AG09309 (cell line): ENCODE measurements at places on chromosomes 6 and 20.

- DNase-seq: no peak
These were observed 1.5 kb upstream of the CITED2 start for GRCh38 chr6:139376017-139376330.

- DNase-seq: peak; percentile 67
These were observed 244.3 kb downstream of the ARID1B start for GRCh38 chr6:157021344-157021992.

DNA sequence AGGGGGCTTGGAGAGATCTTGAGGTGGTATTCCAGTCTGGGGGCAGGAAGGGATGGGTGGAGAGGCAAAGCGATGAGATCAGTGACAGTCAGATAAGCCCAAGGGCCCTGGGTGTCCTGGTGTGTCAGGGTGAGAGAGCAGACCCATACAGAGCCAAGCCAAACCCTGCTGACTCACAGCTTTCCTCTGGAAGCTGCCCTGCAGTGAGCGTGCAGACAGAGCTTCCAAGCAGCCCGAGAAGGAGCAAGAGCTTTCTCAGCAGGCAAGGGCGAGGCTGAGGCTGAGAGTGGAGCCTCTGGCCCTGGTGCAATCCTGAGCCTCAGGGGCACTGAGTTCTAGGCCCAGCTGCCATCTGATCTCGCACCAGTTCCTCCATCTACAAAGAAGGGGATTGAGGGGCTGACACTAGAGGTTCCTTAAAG is 91.1 kb upstream of the HIVEP1 start:
- peak; percentile 82 for DNase-seq

- no peak for DNase-seq
These were observed 351.6 kb upstream of the CNR1 start for GRCh38 chr6:88517737-88518136.

- peak; percentile 18 for DNase-seq
These were observed 26.7 kb downstream of the GPX6 start for GRCh38 chr6:28488916-28489365.

DNA sequence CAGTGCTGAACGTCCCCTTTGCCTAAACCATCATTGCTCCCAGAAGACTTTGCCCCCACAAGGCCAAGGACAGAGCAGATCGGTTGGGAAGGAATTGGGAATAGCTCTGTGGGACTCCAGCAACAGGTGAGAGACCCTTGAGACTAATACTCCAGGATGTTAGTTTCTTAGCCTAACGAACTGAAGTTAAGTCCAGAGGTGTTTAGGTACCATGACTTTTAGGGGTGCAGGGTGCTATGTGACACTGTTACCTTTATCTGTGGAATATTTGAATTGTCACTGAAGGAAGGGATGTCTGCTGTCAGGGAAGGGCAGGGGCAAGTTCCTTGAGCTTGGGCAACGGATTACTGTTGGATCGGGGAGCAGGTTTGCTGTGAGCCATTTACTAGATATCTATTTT is 1.9 kb downstream of the BLCAP start:
- DNase-seq: no peak

- no peak for DNase-seq
These were observed 12.5 kb upstream of the TREM1 start for GRCh38 chr6:41298785-41299502.

DNA sequence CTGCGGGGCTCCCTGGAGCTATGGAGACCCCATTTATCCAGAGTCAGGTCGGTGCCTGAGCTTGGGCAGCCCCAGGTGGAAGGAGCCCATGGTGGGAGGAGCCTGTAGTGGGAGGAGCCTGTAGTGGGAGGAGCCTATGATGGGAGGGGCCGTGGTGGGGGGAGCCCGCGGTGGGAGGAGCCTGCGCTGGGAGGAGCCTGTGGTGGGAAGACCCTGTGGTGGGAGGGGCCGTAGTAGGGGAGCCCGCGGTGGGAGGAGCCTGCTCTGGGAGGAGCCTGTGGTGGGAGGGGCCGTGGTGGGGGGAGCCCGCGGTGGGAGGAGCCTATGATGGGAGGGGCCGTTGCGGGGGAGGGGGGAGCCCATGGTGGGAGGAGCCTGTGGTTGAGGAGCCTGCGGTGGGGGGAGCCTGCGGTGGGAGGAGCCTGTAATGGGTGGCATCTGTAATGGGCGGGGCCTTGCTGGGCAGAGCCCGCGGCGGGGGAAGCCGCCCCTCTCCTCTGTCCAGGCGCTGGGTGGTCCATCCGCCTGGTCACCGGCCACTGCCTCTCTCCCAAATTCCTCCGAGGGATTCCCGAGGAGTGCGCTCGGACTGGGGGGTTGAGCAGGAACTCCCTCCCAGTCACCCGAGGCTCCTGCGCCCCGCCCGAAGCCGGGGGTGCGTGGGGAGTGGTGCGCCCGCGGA is 567 bp upstream of the FNDC11 start:
- no peak for DNase-seq

DNA sequence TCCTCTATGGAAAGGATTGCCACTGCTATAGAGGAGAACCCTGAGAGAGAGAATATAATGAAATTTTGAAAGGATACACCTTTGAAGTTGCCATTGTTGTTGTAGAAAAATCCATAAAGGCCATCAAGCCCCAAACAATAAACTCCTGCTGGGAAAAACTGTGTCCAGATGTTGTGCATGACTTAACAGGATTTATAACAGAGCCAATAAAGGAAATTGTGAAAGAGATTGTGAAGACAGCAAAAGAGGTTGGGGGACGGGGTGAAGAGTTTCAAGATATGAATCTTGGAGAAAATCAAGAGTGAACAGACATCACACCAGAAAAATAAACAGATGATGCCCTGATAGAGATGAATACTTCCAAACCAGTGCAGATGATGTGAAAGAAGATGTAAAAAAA is 396.4 kb downstream of the BCKDHB start:
- DNase-seq: no peak

DNA sequence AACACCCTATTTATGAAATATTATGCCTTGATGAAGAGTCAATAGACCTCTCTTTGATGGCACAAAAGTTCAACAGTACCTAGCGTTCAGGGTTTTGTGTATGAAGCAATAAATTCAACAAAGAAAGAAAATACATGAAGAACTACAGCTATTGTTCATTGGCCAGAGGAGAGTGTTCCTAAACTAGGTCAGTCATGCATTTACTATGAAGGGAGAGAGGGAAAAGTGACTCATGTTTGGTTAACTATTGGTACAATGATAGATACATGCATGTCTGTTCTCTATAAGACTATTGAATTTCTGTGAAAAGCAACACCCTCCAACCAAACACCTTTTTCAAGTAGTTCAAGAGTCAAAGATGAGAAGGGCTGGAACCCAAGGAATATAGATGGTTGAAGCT is 50.7 kb downstream of the CLIC5 start:
- DNase-seq: no peak

GRCh38 chr6:130505808-130506598 is 140.2 kb downstream of the TMEM200A start:
- DNase-seq: no peak

GRCh38 chr20:53138454-53139262 is 166.5 kb downstream of the TSHZ2 start:
- no peak for DNase-seq

GRCh38 chr6:2960935-2961334 is 10.4 kb downstream of the SERPINB6 start:
- DNase-seq: no peak

GRCh38 chr20:41300383-41300782 is 17.1 kb downstream of the ZHX3 start:
- DNase-seq: no peak

GRCh38 chr20:18624948-18625347 is 37.1 kb downstream of the DTD1 start:
- no peak for DNase-seq

DNA sequence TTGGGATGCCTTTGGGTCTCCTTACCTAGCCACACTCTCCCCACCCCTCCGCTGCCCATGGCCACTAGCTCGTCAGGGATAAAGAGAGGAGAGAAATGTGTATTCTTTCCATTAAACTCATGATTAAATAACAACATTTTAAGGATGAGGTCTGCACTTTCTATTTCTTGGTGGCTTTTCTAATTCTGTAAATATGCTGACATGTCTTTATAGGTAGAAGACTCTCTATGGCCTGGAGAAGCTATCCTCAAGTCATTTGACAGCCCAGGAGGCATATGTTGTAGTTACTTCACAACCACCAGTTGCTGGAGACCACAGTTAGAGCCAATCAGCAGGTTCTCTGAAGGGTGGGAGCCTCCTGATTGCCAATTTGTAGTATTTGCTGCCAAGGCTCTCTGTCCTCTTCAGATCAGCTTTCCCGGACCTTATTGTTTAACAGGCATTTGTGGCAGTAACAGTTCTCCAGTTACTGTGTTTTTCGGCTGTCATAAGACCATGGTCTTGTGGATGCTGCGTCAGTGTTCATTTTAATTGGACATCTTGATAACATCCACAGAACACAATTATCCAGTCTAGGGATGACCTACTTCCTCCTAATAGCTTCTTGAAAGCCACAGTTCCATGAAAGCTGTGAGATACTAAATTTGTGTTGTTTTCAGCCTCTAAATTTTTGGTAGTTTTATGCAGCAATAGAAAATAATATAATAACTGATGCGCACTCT is 205.0 kb upstream of the KCNQ5 start:
- DNase-seq: no peak

DNA sequence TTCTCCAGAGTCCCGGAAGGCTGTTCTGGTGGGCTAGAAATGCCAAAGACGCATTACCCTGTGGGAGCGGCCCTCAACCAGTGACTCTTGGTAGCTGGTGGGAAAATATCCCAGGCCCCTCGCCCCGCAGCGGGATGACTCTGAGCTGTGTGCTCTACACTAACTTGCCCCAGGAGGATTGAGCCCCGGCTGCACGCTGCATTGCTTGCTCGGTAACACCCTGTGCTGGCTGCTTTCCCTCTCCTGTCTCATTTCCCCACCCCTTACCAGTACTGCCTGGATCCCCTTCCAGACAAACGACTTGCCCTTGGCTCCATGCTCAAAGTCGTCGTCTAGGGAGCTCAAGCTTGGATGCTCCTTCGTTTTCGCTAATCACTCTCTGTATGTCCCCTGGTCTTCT is 411.8 kb upstream of the SULF2 start:
- no peak for DNase-seq
